ENCODE measurements at places on chromosomes 13 and 19.

DNA sequence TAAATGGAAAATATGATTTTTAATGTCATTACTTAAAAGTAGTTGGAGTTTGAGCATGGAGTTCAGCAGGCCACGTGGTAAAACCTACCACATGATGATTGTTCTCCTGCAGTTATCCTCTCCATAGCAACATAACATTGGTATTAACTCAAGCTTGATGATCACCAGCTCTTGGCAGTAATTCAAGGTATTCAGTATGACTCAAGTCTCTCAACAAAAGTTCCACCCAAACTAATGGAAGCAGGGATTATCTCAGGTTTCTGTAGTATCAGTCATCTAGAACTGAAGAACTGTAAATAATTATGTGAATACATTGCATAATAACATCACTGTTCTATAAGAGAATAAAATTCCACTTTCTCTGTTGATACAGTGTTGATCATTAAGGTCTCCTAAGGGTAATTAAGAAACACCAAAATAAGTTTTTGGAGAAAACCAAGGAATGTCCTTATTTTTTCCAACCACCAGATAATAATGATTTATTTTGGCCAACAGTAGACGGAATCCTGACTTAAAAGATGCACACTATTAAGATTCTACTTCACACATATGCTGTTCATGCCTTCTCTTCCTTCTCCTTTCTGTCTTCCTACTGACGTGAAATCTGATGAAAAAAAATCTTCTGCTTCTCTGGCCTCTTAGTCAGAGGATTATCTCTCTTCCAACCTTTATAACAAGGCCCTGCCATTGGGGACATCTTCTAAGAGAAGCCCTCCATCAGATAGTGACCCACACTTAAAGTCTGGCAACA is 1092.3 kb downstream of the EFNB2 start:
- no peak for DNase-seq

GRCh38 chr19:49337267-49338022 is 2.2 kb downstream of the CD37 start:
- no peak for DNase-seq

GRCh38 chr19:47618771-47619170 is 9.8 kb downstream of the BICRA start:
- DNase-seq, result peak; percentile 92

DNA sequence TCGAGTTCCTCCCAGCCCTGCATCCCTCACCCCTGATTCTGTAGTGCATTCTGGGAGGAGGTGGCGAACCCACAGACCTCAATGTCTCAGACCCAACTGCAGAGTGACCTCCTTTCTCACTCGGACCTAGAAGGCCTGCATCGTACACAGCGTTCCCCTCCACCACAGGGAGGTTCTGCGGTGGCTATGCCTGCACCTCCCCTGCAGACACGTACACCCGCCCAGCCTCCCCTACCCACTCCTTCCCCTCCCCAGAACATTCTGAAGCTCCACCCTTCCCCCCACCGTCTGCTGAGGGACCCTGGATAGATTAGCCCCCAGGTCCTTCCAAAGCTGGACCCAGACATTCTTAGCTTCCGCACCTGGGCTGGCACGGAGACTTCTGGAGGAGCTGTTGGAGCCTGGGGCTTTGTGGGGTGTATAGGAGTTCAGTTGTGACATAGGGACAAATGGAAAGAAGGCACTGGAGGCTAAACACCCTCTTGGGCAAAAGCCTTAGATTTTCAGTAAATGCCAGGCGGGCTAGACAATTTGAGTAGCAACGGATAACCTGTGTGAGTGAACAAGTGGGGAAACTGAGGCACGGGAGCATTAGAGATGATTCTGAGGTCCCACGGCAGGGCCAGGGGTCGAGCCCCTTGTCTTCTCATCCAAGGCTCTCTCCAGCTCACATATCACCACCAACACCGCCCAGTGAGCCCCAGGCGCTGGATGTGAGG is 420 bp upstream of the FSD1 start:
- DNase-seq, result no peak

GRCh38 chr19:47509973-47510372 is 4.9 kb downstream of the NAPA start:
- DNase-seq, result peak; percentile 72

- DNase-seq, result no peak
These were observed 41.7 kb downstream of the XPO4 start for GRCh38 chr13:20860844-20861243.

DNA sequence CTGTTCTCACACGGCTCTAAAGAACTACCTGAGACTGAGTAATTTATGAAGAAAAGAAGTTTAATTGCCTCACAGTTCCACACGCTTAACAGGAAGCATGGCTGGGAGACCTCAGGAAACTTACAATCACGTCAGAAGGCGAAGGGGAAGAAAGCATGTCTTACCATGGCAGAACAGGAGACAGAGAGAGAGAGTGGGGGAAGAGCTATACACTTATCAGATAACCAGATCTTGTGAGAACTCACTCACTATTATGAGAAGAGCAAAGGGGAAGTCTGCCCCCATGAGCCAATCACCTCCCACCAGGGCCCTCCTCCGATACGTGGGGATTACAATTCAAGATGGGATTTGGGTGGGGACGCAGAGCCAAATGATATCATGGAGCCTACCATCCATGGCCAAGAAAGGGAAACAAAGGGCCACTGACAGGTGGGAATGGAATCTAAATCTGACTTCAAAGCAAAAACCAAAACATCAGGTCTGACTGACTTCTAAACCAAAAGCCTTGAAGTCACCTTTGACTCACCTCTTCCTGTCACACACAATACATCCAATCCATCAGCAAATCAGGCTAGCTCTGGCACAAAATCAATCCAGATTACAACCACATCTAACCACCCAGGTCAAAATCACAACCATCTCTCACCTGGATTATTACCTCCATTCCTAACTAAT is 189.7 kb downstream of the ENOX1 start:
- no peak for DNase-seq

DNA sequence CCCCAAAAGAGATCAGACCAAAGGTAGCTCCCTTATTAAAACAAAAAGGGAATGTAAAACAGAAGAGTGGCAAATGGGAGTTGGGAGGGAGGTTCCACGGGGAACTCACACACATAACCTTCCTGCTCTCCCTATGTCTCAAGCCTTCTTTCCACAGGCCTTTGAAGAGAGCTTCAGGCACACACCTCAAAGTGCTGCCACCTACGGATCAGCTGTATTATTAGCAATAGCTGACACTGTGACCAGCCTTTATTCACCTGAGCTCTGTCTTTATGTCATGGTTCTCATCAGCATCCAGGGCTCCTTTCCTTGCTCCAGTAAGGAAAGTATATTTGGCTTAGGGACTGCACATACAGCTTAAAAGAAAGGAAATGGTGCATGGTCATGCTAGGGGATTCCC is 11.3 kb downstream of the ZNF571 start:
- DNase-seq, result no peak

- DNase-seq, result no peak
These were observed 479.7 kb downstream of the FOXO1 start for GRCh38 chr13:40186626-40187323.

DNA sequence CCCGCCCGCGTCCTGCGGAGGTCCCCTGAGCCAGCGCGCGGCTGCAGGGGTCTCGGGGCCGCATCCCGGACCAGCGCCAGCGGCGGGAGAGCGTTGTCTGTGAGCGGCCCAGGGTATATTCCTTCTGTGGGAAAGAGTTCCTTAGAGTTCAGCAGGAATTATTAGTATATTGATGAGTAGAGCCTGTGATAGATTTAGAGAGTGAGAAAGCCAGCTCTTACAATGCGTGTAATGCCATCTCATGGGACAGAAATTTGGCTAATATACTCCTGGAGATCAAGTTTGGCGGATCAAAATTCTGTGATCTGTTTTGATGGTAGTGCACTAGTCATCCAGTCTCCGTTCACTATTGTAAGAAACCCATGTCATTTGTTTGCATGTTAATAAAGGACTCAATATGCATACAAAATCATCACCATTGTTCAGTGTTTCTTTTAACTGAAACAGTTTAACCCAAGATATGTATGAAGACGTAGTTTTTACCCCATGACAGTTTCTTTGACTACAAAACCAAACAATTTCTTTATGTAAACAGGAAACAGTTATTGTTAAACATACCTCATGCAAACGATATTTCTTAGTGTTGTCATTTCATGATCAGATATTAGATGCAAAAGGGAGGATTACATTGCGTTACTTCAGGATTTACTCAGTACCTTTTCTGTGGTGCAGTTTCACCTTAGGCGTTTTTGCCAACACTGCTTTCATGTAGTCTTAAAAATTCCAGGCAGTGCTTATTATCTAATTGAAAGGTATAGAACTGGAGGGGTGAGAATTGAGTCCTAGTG is 9.9 kb downstream of the TNFRSF19 start:
- DNase-seq, result no peak

GRCh38 chr13:91211510-91211909 is 136.0 kb upstream of the MIR17HG start:
- no peak for DNase-seq

DNA sequence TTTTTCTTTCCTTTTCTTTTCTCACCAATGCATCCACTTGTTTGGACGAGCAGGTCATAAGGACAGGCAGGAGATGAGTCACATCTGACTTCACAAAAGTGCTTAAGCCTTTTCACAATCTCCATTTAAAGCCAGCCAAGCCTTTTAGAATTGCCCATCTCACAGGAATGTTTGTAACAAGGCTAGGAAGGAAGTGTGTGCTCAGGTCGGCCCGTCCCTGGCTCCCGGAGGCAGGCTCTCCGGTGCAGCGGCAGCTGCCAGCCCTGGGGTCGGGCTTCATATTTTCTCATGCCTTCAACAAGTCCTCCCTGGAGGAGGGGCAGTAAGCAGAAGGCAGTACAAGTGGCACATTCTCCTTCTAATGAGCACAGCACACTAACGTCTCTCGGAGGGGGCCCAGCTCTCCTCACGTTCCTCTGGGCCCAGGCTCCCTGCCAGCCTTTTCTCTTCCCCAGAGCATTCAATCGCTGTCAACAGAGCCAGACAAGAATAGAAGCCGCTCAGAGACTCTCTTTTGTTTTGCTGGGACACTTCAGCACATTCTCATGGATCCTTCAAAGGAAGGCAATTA is 180.5 kb downstream of the COL4A1 start:
- peak; percentile 85 for DNase-seq
